ENCODE measurements at places on chromosomes 2 and 18.
A peak's percentile ranks its signal among the peaks of the same experiment; 100 is the strongest.

DNA sequence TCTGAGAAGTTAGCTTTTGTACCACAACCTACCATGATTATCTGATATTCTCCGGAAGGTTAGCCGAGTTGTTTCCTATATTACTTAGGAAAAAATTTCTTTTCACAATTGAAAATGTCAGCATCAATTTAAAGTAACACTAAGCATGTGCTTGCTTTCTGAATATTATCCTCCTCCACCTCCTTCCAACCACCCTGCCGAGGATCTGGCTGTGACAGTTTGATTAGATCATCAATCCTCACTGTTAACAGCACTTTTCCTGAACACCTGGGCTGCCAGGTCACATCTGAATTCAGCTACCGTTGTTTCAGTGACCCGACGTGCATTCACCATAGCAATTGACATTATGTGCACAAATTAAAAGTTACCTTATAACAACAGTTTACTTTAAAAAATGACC lies 207.0 kb downstream of the ZNF407 start:
- no peak for DNase-seq

DNA sequence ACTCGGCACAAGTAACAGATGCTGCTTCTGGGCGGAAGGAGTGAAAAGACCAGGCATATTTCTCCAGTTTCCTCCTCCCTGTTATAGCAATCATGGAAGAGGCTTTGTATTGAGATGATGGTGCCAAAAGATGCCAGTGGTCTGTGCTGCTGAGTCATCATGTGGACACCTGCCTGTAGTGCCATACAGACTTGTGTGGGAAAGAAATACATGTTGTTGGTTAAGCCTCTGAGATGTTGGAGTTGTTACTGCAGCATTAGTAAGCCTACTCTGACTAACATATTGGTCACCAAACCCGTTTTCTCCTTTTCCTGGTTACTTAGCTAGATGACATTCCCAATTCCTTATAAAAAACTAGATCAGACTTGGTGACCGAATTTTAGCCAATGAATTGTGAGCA lies 356.9 kb downstream of the ZNF521 start:
- no peak for DNase-seq

DNA sequence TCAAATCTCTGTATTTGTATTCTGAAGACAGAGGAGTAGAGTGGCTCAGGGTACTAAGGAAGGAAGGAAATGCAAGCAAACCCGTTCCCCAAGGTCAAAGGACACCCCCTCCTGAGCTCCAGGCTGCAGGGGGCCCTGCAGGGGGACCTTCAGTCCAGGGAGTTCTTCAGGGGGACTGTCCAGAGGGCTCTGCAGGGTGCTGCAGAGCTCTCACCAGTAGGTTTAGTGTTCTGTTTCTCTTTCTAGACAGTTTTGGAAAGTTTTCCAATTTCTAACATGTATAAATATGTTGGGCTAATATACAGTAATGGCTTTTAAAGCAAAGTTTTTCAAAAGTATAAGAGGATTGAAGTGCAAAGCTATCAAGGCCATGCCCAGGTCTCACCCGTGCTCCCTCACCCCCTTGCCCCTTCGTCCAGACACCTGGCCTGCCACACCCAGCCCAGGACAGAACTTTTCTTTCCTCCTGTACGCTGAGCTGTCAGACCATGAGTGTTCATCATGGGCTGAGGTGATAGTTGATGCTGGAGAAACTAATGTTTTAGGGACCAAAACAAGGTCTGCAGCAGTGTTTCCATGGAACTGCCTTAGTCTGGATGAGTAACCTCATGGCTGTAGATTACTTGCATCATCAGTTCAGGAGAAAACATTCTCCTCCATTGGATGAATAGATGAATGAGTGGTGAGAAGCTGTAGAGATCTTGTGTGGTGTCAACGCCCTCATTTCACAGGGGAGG lies 134.2 kb downstream of the GLI2 start:
- no peak for DNase-seq

GRCh38 chr2:6024784-6025183 lies 332.6 kb downstream of the SOX11 start:
- DNase-seq, result no peak

DNA sequence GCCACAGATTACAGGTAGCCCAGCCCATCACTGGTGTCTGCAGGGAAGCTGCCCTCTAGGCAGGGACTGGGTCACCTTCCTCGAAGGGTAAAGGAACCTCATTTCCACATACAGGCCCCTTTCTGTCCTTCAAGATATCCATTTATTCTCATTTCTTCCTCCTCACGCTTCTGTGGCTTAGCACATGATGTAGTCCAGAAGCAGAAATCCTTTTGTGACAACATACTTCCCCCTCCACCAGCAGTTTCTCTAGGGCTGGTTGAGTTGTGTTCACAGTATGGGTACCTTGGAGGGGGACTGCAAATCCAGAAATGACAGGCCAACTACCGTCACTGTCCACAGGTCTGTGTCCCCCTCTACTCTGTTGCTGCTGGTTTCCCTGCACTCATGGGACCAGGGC lies 364.9 kb downstream of the ANAPC1 start:
- no peak for DNase-seq

- no peak for DNase-seq
Measured at GRCh38 chr18:24662412-24662821, 202.0 kb downstream of the HRH4 start.

- no peak for DNase-seq
Measured at GRCh38 chr18:75297731-75298130, 87.1 kb downstream of the TSHZ1 start.

DNA sequence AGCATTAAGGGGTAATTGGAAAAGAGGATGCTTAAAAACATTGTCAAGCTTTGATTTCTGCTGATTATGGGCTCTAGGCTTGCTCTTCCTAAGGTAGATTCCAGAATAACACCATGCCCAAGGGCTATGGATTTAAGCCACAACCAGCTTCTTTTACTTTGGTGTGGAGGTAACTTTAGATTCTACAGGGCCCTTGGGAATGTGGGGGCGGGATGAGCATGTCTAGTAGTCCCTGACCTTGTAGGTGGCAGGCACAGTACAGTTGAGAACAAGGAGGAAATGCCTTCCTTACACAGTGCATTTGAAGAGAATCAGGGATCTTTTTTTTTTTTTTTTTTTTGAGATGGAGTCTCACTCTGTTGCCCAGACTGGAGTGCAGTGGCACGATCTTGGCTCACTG lies 364.2 kb downstream of the NYAP2 start:
- no peak for DNase-seq

DNA sequence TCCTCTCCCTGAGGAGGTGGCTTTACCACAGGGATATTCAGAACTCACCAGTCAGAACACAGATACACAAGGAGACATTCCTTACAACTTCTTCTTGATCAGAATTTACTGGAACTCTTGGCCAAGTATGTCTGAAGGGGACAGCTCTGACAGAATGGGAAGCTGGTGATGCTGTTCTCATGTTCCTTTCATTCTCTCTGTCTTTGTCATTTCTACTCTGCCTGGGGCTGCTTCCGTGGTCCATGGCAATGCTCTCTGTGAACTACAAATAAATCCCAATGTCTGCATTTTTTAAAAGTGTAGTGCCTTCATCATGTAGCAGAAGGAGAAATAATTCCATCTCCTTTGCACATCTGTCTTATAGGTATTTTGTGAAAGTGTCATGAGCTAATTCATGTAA lies 730.3 kb downstream of the CNTNAP5 start:
- DNase-seq, result no peak

- DNase-seq, result peak; percentile 4
Measured at GRCh38 chr2:26034637-26034992, 731 bp downstream of the RAB10 start.

DNA sequence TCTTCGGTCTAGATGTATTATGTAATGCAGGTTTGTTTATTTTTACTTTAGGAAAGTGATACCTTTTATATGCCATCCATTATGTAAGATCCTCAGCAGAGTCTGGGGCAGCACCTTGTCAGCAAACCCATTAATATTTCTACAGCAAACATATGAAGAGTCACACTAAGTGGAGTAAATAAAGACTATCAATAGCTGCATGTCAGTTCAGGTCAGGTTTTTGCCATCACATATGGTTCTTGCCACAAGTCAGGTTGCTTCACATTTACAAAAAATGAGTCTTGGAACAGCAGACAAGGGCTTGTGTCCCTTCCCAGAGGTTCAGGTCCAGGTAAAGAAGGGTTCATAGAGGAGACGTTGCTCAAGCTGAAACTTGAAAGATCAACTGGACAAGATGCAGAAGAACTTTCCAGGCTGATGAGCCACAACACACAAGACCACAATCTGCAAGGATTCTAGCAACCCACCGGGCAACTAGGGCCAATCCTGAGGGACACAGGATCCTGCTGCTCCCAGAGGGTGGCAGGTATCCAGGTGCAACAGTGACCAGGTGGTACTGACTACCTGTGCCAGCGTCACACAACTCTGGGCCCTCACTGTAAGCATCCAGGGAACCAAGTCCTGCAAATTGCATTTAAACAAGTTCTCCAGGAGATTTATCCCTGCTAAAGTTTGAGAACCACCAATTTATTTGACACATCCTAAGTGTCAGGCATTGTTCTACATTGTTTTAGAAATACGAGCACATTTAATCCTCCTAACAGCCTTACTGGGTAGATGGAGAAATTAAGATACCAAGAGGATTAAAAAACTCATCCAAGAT lies 215.8 kb downstream of the ALPK2 start:
- no peak for DNase-seq

- DNase-seq, result no peak
Measured at GRCh38 chr18:27312153-27312552, 127.0 kb upstream of the CHST9 start.

DNA sequence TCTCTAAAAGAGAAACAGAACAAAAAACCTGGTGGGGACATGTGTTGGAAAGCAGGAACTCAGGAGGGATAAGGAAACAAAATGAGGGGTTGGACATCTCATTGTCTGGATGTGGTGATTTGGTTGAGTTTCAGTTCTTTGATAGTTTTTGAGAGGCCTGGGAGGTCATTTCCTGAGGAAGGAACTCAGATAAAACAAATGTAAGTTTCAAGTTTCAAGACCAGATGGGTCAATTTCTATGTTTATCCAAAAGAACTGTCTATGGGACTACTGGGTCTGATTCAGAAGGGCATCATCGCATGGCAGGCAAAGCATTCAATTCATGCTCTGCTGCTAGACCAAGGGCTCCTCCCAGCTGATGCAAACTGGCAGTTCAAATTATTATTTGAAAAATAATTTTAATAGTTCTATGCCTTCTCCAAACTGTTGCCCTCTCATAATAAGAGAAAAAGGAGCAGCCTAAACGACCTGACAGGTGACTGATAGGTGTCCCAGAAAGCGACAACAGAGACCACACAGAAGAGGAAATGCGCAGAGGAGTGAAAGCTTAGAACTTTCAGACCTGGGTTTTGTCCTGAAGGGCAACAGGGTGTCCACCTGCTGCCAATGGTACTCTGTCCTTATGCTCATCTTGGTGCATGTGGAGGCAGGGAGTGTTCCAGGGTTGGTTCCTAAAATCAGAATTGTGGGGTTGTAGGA lies 39.3 kb upstream of the SH3RF3 start:
- no peak for DNase-seq

DNA sequence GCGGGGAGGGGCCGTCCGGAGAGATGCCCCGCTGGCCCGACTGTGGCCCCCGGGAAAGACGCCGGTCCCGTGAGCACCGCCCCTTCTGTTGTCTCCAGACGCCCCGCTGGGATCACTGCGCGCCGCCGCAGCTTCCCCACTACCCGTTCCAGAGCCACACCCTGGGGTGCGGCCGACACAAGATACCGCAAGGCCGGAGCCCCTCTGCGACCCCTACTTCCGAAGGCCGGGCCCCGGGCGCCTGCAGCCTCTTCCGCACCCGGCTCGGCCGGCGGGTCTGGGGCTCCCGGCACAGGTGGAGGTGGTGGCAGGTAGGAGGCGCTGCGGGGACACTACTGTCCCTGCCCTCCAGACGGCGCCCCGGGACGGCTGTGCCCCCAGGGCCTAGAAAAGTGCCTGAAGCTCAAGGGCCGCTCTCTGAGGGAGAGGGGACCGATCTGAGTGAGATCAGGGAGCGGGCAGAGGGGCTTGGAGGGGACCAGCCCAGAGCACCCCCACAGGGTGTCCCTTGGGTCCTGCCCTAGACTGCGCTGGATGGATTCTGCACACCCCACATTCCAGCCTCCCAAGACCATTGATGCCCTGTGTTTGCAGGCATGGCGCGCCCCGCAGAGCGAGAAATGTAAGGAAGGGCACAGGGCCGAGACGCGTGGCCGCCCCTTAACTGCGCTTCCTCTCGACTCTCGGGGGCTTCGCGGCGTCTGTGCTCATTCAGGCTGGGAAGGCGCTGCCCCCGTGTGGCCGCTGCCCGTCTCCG lies 80.0 kb downstream of the GFPT1 start:
- DNase-seq, result no peak

- DNase-seq, result no peak
Measured at GRCh38 chr18:10090668-10091067, 176.9 kb downstream of the VAPA start.

Measured in T-helper 22 cell (primary cell).